AML-193 (cell line): ENCODE measurements at places on chromosomes 3 and 15.

- DNase-seq = no peak
Observed at GRCh38 chr3:143430568-143430967, 311.0 kb downstream of the CHST2 start.

DNA sequence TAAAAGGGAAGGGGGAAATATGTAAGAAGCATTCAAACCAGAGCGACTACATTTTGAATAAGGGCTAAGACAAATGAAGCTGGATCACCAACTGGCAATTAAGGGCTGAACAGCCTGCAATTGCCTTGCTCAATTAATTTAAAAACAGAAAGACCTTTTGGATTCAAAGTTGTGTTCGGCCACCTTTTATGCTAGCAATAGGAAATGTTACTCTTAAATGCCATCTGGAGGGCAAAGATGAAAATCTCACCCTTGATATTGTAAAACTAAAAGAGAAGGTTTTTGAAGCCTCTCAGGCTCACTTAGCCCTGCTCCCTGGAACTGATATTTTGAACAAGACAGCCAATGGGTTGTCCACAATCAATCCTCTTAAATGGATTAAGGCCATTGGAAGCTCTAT lies 44.2 kb downstream of the ACAD9 start:
- DNase-seq = peak; percentile 44

DNA sequence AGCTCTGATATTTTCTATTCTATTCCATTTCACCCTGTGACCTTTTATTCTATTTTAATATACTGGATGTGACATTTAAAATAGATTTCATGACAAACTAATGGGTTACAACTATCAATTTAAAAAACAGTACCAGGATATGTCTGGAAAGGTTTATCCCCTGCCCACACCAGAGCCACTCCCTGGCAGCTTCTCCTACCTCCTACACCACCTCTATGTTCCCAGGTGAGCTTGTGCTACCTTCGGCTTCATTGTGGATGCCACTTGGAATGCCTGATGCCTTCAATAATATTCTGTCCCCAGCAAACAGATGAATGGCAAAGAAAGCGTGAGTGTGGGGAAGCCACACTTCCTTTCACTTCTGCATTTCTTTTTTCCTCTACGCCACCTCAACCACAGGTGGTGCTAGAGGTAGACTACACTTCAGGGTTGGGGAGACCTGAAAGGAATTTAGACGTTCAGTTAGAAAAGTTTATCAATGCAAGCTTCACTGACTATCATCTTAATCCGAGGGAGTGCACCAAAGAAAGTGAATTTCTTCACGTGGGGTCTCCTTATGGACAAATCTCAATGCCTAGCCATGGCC lies 213.0 kb downstream of the SSR3 start:
- no peak for DNase-seq

- DNase-seq = no peak
Observed at GRCh38 chr15:39793923-39794322, 11.3 kb upstream of the FSIP1 start.

- no peak for DNase-seq
Observed at GRCh38 chr3:141384157-141384556, 15.9 kb downstream of the ZBTB38 start.

DNA sequence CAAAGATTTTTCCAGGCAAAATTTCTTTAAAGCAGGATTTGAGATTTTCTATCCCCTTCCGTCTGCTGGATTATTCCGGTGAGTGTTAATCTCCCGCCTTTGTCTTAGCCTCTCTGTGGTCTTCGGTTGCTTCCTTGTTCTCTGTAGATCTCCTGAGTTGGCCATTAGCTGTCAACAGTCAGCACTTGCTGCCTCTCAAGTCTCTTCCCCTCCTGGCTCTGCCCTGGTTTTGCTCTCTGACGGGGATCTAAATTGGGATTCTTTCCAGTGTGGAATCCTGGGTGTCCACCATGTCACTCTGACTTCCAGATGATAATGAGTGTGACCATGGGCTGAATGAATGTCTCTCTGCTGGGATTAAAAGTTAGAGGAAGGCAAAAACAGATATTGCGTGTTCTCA lies 121.5 kb downstream of the IGF1R start:
- DNase-seq = no peak

DNA sequence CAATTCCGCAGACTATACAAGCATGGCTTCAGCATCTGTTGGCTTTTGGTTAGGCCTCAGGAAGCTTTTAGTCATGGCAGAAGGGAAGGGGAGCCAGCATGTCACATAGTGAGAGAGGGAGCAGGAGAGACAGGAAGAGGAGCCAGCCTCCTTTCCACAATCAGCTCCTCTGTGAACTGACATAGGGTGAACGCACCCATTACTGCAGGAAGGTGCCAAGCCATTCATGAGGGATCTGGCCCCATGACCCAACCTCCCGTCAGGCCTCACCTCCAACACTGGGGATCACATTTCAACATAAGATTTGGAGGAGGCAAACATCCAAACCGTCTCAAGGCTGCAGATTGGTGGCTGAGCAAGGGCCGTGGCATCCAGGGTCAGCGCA lies 106.3 kb downstream of the LRRK1 start:
- no peak for DNase-seq

- DNase-seq = no peak
Observed at GRCh38 chr15:22806664-22807063, 20.2 kb downstream of the NIPA1 start.

GRCh38 chr15:43702701-43703424 lies 9.2 kb downstream of the CKMT1A start:
- no peak for DNase-seq

GRCh38 chr3:107545680-107546120 lies 22.9 kb downstream of the BBX start:
- DNase-seq = no peak

- DNase-seq = peak; percentile 56
Observed at GRCh38 chr15:45276831-45277230, 24.8 kb downstream of the SLC28A2 start.

GRCh38 chr3:37855363-37855970 lies 6.2 kb upstream of the CTDSPL start:
- peak; percentile 77 for DNase-seq

DNA sequence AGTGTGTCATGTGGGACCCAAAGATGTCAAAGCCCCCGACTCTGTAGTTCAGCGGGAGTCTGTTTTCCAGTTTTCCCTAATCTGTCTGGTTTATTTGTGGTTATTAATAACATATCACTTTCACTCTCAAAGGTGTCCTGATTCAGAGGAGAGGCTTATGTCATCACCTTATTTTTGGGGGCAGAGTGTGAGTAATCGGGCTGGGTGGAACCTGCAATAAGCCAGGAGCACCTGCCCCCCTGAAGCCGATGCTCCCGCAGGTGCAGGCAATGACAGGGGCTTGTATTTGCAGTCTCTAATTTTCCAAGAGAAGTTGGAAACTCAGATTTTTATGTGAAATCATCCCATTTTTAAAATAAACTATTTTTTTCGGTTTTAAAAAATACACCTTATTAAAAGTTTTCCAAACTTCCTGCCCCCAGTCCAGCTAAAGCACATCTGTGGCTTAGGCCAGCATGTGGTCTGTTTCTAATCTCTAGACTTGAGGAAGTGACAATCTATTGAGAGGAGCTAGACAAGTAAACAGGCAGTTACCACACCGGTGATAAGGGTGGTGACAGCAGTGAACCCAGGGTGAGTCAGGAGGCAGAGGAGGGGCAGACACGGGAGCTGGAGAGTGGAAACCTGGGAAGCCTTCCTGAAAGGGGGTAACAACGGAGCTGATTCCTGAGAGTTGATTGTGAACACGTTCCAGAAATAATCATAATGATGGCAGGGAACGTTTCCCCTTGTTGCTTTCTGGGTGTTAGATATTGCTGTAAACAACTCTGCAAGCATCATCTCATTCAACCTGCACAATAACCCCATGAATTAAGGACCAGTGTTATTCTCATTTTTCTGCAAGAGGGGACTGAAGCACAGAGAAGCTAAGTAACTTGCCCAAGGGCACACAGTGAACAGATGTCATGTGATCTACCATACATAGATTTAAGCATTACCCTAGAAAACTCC lies 37.2 kb downstream of the BHLHE40 start:
- DNase-seq = peak; percentile 66

GRCh38 chr3:157393113-157393512 lies 43.5 kb upstream of the PTX3 start:
- no peak for DNase-seq

GRCh38 chr3:66397745-66398144 lies 103.1 kb downstream of the LRIG1 start:
- DNase-seq = peak; percentile 3

GRCh38 chr3:183253528-183254486 lies 754 bp downstream of the B3GNT5 start:
- peak; percentile 73 for DNase-seq

- no peak for DNase-seq
Observed at GRCh38 chr3:3559786-3560185, 239.4 kb upstream of the LRRN1 start.

GRCh38 chr15:41982133-41982930 lies 10.0 kb upstream of the EHD4 start:
- DNase-seq = no peak

GRCh38 chr15:60554494-60554893 lies 75.6 kb upstream of the ICE2 start:
- no peak for DNase-seq

- DNase-seq = no peak
Observed at GRCh38 chr3:133750259-133750656, 4.1 kb downstream of the TF start.

GRCh38 chr15:33912326-33912725 lies 56.0 kb upstream of the CHRM5 start:
- DNase-seq = no peak

DNA sequence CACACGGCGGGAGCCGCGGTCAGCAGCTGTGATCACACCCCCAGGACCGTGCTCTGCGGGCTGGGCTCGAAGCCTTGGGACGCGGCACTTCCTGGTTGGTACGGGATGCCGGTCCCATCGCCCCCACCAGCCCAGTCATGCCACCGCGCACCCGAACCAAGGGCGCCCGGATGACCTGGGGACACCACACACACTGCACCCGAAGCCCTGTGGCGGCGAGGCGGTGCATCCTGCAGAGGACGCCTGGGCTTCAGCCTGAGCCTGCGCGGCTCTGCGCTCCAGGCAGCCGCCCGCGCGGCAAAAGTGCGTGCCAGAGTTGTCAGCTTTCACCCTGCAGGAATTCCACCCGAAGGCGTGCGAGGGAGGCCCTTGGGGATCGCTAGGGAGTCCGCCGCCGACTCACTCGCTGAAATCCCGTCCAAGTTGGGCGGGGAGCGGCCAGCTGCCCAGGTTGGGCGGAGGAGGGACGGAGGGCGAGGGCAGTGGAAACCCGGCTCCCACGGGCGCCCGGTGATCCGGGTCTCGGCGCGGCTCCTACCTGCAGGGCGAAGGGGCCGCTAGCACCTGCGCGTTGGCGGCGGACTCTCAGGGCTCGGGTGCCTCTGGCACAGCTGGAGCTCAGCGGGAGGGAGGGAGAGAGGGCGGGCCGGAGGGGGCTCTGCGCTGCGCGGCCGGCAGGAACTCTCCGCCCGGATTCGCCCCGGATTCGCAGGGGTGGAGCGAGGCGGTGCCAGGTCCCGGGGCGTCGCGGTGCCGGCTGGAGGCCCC lies at the start of gene PLD1:
Gene PLD1, minus strand, starts transcription at position 623 of the 768 bp plus-strand sequence. CDS start 72,432 bp downstream, outside the sequence.
- DNase-seq = no peak

- no peak for DNase-seq
Observed at GRCh38 chr3:40996382-40996781, 202.9 kb upstream of the CTNNB1 start.

DNA sequence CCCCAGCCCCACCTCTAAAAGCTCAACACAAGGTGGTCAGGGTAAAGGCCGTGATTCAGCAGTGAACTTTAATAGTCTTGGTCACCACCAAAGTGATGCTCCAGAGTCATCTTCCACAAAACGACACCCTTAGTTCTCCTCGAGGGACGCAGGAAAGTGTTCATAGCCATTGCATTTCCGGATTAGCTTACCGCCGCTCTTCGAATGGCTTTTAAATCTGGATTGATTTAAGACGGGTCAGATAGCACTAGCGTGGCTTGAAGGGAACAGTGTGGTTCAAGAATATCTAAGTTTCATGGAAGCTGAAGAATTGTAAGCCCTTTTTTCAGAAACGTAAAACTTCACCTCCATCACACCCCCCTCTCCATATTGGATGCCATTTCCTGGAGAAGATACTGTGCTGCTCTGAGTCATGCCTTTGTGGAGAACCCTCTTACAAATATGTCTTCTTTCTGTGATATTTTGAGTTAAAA lies 829 bp downstream of the RNF7 start:
- peak; percentile 59 for DNase-seq

GRCh38 chr15:80581976-80582375 lies 113.1 kb upstream of the ABHD17C start:
- DNase-seq = no peak

DNA sequence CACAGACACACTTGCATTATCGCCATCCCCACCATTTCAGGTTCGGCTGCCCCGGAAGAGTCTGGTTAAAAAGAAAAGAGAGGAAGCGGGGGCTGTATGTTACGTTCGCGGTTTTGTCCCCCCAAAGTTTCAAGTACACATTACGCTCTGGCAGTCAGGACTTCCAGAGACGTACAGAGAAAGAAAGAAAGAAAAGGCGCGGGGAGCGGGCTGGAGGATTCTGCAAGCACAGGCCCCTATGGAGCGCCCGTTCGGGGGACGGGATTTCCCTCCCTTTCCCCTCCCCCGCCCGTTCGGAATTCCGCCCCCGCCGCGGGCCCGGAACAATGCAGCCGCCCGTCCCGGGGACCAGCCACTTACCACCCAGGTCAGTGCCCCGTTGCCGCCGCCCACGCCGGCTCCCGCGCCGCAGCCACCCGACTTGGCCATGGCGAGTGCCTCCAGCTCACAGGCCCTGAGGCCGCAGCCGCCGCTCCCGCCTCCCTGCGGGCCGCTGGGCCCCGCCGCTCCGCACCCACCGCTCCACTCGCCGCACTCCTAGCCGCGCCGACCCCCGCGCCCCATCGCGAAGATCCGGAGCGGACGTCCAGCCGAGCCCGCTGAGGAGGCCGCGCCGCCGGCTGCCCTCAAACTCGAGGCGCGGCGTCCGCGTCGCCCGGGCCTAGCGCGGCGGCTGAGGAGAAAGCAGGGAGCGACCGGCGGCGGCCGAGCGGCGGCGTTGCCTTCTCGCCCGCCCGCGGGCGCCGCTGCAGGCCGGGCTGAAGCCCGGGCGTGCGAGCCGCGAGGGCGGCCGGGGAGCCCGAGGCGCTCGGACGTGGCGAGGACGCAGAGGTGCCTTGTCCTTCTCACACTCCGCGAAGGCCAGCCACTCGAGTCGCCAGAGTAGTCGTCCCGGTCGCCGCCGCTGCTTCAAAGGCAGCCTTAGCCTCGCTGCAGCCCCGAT lies 567 bp downstream of the TOP2B start:
- DNase-seq = peak; percentile 47

- DNase-seq = no peak
Observed at GRCh38 chr15:98727115-98728040, 79.0 kb downstream of the IGF1R start.

- DNase-seq = no peak
Observed at GRCh38 chr15:38215707-38216106, 36.9 kb upstream of the SPRED1 start.

GRCh38 chr3:64659617-64659978 lies 28.2 kb downstream of the ADAMTS9 start:
- DNase-seq = no peak

DNA sequence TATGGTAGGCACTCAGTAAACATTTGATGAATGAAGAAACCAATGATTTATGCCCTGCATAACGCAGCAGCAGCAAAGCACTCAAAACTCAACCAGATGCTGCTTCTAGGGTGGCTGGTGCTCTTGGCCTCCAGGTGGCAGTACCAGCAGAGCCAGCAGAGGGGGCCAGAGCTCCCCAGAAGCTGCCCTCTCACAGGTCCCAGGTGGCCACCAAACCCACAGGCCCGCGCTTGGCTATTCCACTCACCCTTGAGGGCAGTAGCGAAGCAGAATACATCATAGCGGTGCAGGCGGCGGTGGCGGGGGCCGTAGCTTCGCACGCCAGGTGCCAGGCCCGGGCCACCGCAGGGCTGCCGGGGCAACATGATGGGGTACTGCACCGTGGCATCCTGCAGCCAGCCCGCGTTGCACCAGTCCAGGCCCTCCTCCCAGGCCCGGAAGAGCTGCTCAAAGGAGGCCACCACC lies 16.6 kb downstream of the HAPLN3 start:
- peak; percentile 19 for DNase-seq
